ENCODE measurements at places on chromosomes 4 and X.

DNA sequence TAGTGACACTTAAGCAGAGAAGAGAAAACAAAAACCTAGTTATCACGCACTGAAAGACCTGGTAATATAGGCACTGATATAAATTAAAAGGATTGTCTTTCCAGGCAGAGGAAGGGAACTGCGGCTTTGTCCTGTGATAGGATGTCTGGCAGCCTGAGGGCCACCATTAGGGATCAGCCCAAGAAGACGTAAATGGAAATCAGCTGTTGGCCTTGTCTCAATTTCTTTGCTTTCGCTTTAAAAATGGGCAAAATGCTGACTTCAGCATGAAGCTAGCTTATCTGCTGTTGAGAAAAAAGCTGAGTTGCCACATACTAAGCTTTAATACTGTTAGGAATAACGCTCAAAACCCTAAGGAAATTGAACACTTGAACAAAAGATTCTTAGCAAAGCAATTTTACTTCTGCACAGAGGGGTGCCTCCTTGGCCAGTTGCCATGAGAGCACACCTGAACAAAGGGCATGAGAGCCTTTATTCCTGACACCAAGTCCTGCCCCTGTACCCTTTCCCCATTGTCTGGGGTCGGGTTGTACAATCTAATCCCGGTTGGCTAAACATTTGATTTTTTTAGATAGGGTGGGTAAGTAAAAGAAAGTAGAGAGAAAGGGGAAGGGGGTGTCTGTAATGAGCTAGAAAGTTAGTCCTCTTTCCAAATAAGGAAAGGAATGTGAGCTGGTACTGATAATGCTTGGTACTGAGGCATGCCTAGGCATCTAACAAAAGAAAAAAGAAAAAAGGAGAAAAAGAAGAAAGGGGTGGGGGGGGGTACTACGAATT, 85.1 kb upstream of the UCP1 start:
- DNase-seq: no peak

- no peak for DNase-seq
These were observed 29.2 kb downstream of the SULT1E1 start for GRCh38 chr4:69830560-69831269.

GRCh38 chrX:65702956-65703355, 35.5 kb downstream of the MSN start:
- no peak for DNase-seq

DNA sequence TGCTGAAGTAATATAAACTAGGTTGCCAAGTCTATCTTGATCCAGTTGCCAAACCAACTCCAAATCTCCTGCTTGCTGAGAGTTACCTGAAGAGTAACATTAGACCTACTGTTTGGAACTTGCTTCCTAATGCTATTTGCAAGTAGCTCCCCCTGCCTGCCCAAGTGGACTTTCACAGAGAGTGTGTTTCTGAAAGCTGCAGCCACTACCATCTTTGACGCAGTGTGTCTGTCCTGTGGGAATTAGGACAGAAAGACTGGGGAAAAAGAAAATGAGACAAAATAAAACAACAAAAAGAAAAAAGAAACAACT, 195.0 kb upstream of the HS3ST1 start:
- DNase-seq: no peak

- no peak for DNase-seq
These were observed 147.8 kb upstream of the ZIC3 start for GRCh38 chrX:137418086-137418485.

GRCh38 chr4:2135083-2135482, 76.0 kb downstream of the NAT8L start:
- DNase-seq: no peak

DNA sequence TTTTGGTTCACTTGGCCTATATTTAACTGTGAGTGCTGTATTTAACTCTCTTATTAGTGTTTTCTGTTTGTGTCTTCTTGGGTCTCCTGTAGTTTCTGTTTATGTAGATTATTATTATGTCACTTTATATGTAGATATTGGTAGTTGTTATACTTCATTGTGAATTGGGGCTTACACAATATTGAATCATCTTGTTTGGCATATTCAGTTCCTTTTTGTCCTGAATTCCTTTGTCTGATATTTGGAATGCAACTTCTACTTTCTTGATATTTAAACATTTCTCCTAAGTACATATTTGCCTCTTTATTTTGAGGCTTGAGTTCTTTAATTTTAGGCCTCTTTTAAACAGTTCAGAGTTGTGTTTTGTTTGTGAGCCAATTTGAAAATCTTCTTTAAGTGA, 544.8 kb upstream of the ADGRL3 start:
- DNase-seq: no peak

DNA sequence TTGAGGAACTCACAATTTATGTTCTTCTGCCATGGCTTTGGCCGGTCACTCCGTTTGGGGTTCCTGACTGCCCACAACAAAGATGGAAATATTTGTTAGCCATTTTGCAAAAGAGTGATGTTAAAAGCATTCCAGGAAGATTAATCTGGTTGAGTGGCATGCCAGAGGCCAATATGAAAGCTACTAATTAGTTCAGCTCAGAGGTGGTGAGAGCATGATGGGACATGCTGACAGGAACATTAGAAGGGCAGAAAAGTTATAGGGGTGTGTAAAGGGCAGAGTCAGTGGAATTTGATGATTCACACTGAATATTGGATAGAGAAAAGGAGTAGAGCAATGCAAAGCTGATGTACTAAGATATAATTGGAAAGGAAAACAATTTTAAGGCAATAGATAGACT, 94.4 kb downstream of the TLL1 start:
- no peak for DNase-seq

- no peak for DNase-seq
These were observed 168.7 kb downstream of the STK32B start for GRCh38 chr4:5220028-5220427.

- DNase-seq: no peak
These were observed 116.1 kb downstream of the ARHGAP10 start for GRCh38 chr4:147847751-147848590.

- DNase-seq: no peak
These were observed 66.5 kb downstream of the PDHA1 start for GRCh38 chrX:19410259-19410658.
